G401 (cell line): ENCODE measurements at places on chromosomes 12 and 14. TPM values are rescaled to one million over a fixed set of nuclear protein-coding genes. Genes with fewer than 3 reads are reported as not detected.

- peak; percentile 21 for DNase-seq
Measured at GRCh38 chr14:76829650-76830421, 3.6 kb downstream of the LRRC74A start.

DNA sequence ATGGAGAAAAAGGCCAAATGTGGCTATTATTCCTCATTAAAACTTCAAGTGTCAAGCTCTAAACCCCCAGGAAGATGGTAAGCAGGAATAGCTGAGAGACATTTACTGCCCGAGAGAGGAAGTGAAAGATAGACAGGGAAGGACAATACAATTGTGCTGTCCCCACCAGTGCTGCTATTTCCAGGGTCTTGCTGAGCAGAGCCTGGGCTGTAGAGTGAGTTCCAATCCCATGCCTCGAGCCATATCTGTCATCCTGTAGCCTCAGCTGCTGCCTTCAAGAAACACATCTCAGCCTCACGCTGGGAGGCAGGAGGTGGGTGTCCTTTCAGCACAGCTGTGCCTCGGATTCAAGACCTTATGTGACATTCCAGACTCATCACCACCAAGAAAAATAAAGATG, 114.0 kb downstream of the RPAP3 start:
- no peak for DNase-seq

GNB3 gene
- 0.25 and 3.8 TPM in 2 replicates for total RNA-seq

ZNF891 gene
- total RNA-seq, result 1.4 and 1.6 TPM in 2 replicates

DNA sequence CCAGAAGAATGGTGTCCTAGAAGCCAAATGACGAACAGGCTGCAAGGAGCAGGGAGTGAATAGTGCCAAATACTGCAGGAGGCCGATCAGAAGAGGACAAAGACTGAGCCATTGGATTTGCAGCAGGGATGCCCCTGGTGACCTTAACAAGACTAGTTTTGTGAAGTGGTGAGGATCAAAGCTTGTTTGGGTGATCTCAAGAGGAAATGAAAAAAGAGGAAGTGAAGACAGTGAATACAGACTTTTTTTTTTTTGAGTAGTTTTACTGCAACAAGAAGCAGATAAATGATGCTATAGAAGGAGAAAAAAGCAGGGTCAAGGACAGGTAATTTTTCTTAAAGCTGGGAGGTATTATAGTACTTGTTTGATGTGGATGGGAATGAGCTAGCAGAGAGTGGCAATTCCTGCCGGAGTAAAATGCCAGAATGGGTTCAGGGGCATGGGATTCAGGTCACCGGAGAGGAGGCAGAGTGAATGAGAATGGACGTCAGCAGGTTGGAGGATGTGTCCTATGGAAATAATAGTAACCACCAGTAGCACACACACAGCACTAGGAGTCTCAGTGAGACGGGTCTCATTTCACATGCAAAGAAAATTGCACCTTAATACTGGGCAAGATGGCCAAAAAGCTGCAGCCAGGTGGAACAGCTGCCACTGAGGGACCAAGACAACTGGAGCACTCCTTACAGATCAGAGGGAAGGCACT, 345.8 kb upstream of the CCDC196 start:
- DNase-seq, result no peak

GRCh38 chr14:61564618-61565091, 130.7 kb upstream of the HIF1A start:
- no peak for DNase-seq

NTS gene
- 23.9 and 27.4 TPM in 2 replicates for total RNA-seq

ANO2 gene
- not detected in 2 replicates for total RNA-seq

- DNase-seq, result no peak
Measured at GRCh38 chr14:39673270-39673711, 241.1 kb upstream of the FBXO33 start.

ATF7IP gene
- total RNA-seq, result 34.2 and 50.9 TPM in 2 replicates

DNA sequence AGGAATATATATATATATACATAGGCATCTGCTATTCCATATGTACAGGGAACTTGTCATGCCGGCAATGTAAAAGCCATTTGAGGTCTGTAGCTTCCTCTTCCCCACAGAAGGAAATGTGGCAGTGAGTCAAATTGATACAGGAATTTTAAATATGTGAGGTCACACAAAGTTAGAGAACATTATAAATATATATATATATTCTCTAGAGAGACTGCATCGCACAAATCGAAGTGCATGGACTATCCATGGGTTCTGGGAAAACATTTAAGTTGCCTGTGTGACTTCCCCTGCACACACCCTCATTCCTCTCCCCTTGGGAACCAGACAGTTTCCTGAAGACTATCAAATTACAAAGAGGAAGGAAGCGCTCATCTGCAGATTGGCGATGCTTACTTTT, 100.9 kb upstream of the CCDC91 start:
- no peak for DNase-seq

DNA sequence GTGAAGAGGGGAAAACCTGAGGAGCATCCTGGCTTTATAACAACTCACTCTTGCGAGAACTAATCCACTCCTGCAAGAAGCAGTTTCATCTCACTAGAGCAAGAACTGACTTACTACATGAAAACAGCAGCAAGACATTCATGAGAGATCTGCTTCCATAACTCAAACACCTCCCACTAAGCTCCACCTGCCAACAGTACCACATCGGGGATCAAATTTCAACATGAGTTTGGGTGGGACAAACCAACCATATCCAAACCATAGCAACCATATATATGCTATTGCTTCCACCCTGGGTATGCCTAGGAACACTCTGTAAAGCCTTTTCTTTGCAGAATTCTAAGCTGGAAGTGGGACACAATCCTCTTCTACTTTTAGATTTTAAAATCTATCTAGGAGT, 13.9 kb upstream of the AVPR1A start:
- no peak for DNase-seq

PDE3A gene
- not detected in 2 replicates for total RNA-seq

- peak; percentile 28 for DNase-seq
Measured at GRCh38 chr12:108495054-108495453, 20.0 kb upstream of the FICD start.

KRT3 gene
- total RNA-seq, result not detected in 2 replicates

DNA sequence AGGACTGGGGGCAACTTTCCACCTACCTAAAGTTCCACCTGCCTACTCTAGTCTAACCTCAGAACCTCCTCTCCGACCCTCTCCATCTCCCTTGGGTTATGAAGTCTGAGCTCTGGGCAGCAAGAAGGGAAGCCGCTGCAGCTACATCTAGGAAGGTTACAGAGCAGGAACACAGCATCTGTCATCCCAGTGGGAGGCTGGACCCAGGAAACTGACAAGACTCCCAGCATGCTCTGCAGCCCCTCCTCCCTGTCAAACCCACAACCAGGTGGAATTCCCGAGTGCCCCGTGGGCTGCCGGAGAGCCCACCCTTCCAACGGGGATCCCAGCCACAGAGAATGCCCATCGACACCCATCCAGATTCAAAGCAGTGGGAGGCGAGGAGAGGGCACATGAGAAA, 2.1 kb downstream of the TESC start:
- DNase-seq, result peak; percentile 29

LYZ gene
- total RNA-seq, result not detected in 2 replicates

DNA sequence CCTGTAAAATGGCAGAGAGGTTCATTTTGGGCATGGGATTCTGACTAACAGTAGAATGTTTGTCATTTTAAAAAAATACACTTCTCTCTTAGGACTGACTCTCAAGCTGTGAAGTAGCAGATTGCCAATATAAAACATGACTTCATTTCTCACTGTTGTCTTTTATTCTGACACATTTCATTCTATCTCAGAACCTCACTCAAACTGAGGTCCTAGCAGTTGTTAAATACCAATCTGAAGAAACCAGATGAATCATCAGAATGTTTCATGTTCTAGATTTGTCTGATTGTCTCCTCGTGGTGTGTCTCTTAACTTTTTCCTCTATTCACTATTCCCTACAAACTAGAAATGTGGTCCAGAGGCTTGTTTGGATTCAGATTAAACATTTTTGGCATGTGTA, 276.5 kb upstream of the NPAS3 start:
- no peak for DNase-seq

DNA sequence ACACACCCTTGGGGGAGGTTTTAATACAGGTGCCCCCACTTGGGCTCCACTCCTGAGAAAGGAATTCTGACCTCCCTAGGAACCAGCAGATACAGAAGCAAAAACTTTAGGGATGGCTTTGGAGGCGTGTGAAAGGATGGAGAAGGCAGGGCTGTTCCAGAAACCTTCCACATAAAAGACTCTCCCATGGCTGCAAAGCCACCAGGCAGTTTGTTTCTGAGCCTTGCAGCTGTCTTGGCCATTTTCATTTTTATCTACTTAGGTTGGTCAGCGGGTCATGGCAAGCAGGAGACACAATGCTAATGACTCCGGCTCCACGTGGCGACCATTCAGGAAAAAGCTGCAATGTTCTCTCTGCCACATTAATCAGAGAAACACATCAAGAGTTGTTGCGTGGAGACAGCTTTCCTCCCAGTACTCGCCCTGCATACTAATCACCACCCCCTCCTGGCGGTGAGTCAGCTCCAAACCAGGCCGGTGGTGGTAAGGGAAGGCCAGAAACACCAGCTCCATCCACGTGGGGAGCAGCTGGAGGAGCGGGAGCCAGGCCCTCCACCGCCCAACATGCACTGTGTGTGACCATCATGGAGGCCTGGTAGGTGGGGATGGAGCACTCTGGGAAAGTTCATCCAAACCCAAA, 30.9 kb upstream of the IRF2BPL start:
- no peak for DNase-seq
